Hematopoietic multipotent progenitor cell treated with erythropoietin and hydrocortisone succinate and interleukin-3 and kit ligand, for 4 days (in vitro differentiated cells): ENCODE measurements at places on chromosomes 2 and 18.

DNA sequence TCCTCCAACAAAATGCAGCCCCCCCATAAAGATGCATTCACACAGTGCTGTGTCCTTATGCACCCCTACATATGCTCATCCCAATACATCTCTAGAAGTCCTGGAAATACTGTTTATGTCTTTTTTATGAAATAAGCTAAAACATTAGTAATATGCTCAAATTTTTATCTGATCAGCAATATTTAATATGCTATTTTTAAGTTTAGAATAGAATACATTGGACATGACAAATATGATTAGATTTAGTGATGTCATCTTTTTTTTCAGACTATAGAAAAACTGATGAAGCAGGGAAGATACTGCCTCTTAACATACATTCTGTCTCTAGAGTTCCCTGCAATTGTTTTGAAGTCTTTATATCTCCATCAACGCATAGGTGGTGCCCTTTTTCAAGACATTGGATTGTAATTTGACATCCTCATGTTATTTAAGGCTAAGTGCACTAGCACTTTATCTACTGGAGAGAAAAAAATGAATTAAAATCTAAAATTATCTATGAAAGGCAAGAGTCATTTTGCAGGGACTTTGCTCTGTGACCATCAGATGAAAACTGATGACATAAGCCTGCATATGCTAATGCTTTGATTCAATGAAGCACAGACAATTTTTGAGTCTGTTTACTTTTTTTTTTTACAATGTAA, 395.3 kb downstream of the LPIN1 start:
- no peak for DNase-seq

DNA sequence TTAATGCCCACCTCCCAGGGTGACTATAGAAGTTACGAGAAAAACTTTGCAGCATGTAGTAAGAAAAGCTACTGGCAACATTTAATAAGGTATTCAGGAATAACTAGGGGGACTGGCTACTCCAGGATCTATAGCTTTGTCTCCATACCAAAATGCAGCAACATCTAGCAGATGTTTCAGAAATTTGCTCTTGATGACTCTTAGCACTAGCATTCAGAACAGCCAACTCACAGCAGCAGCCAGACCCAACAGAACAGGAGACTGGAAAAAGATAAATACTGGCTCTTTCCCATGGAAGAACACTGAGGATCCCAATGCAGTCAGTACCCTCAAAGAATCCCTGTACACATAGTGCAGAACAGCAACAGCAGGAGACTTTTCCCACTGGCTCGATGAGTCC, 105.0 kb downstream of the PRKRA start:
- DNase-seq: no peak

DNA sequence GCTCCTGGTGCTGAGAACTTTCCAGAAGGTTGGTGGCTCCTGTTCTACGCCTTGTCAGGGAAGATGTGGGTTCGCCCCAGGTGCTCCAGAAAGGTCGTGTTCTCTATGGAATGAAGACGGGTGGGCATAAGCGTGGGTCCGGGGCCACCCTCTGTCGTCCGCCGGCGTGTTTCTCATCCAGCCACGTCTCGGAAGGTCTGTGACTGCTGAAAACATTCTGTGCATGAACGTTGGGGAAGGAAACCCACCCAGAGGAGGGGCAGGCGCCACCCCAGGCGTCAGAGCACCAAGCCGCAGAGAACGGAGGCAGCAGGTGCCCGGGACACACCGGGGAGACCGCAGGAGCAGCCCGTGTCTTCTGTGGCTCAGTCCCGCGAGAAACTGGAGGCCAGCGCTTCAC, 118.2 kb downstream of the RTP5 start:
- DNase-seq: no peak

DNA sequence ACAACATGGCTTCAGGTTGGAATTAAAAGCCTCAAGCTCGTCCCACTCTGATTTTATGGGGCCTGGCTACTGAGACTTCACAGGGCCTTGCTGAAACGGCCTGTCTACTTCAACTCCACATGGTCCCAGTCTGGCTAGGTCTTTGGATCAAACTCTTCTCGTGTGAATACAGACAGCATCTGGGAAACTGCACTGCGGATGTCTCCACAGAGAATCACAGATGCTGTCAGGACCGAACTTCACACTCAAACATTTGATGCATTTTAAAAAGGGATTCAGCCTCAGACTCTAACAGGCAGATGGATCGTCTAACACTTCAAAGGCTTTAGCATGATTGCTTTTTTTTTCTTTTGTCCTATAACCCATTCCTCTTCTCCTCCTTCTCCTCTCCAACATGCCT, 198.5 kb downstream of the ZNF521 start:
- no peak for DNase-seq

GRCh38 chr2:24915175-24915574, 4.9 kb downstream of the ADCY3 start:
- no peak for DNase-seq

- DNase-seq: no peak
Observed at GRCh38 chr2:28639092-28639691, 112.4 kb upstream of the PPP1CB start.

DNA sequence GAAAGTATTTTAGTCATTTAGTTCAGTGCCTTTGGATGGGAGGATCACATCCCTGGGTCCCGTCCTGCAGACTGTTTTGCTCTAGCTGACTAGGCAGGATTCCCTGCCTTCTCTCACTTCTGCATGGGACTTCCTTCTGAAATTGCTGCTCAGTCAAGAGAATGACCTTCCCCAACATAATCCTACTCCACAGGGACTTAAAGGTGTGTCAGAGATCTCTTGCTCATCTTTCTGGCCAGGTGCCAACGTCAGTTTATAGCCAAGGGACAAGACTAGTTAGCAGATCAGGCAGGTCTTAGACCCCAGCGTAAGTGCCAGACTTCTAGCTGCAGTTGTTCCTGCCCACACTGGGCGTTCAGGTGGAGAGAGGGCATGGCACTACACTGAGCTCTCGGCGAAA, 9.5 kb upstream of the IL1B start:
- DNase-seq: no peak

DNA sequence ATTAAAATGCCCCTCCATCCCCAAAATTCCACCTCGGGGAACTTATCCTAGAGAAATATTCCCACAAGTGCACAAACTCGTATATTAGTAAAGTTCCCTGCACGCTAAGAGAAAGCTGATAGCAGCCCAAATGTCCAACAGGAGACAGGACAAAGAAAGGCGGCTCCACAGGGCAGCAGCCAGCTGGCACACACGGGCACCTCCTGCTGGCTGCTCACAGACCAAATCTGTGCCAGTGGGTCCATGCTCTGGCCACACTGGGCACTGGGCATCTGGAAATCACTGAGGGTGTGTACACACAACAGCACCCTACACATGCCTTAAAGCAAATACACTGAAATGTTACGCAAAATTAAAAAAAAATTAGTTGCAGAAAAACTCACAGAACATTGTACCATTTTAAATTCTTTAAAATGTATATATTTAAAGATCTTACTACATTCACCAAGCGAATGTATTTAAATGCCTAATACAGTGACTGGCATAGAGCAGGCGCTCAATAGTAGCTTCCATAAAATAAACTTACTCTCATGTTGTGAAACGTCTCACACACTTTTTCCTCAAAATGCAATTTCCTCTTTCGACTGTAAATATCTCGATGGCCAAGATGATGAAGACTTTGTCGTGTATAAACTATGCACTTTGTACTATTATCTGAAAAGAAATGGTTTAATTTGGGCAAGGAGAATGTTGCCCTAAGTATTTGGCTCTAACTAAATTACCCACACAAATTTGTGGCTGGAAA, 19.4 kb downstream of the ZNF516 start:
- peak; percentile 56 for DNase-seq

- peak; percentile 57 for DNase-seq
Observed at GRCh38 chr18:47050468-47050867, 15.0 kb upstream of the ELOA2 start.

DNA sequence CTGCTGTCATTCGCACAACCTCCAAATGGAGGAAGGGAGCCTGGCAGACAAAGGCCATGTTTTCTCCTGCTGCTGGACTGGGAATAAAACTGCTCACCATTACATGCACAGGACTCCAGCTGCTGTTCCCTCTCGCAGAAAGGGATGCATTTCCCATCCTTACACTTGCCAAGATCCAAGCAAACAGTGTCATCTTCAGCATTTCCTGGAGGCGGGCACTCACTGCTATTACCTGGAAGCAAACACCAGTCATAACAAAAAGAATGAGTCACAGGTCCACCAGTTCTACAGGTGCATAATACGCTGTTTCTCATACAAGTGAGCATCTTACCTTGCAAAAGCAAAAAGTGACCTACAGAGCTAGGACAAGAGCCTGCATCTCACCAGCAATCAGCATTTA, 22.7 kb downstream of the IAH1 start:
- no peak for DNase-seq

DNA sequence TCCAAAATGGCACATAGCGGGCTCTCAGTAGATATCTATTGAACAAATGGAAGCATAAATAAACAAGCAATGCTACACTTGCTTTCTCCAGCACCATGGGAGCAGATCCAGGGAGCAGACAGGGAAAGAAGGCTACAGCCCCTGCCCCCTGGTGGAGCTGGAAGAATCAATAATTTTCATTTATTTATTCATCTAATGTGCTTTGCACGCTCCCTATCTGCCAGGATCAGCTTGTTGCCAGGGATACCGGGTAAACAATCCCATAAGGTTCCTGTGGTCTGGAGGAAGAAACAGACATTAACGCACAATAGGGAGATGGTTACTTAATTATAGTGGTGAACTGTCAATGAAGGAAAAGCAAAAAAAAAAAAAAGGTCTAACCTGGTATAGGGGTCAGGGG, 40.1 kb upstream of the CLASP1 start:
- DNase-seq: peak; percentile 41
